ENCODE measurements at places on chromosomes 6 and 20.

GRCh38 chr6:47112317-47112716 lies 70.2 kb upstream of the ADGRF1 start:
- no peak for DNase-seq

DNA sequence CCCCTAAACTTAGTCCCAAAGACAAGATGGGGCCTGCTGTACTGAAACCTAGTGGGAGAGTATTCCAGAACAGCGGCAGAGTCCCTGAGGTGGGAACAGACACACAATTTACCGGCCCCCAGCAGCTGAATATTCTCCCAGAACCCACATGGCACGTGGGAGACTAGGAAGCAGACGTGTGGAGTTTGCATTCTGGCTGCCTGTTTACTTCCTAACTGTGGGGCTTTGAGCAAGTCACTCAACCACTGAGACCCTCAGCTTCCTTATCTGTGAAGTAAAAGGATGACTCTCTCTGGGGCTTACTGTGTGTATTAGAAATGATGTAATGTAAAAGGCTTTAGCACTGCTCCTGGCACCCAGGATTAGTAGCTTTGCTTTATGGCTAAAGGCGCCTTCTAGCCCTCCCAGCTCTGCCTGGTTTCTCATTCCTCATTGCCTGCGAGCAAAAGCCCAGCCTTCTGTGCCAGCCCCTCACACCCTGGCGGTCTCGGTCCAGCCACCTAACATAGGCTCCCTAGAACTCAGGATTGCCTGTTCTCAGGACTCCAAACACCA lies 353.1 kb downstream of the CDC5L start:
- DNase-seq, result no peak

DNA sequence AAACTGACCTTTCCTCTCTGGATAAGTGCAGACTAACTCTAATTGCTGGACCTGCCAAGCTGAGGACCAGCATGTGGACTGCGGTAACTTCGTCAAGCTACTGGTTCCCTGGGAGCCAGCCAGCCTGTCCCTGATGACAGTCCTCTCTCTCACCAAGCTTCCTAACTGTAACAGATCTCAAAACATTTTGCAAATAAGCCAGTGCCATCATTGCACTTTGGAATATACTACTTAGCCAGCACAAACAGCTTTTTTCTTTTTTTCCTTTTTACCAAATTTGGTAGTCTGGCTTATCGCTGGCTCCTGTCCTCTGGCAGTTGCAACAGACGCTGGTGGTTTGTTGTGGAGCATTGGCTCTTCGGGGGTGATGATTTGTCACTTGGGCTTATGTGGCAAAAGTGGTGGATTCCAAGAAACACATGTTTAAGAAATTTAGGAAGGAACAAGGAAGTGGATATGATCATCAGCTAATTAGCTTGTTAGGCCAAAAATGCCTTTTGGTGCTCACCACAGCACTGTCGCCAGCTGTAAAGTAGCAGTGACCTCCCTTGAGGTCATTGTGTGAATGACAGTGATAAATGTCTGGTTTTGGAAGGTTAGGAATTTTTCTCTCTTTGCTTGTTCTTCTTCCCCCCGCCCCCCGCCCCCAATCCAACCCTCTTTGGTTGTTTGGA lies 171.7 kb downstream of the CLIC5 start:
- no peak for DNase-seq

- DNase-seq, result no peak
These were observed 128.8 kb upstream of the DTNBP1 start for GRCh38 chr6:15791448-15792181.

- no peak for DNase-seq
These were observed 50.7 kb downstream of the OPN5 start for GRCh38 chr6:47832386-47833100.

DNA sequence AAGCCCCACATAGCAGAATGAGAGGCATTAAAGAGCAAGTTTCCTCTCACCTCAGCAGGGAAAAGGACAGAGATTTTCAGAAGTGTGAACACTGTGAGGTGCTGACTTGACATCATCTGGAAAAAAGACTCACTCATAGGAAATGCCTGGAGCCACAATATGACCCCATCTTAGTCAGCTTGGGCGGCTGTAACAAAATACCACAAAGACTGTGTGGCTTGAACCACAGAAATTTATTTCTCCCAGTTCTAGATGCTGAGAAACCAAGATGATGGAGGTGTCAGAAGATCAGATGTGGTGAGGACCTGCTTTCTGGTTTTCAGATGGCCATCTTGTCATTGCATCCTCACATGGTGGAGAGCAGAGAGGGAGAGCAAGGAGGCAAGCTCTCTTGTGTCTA lies 253.1 kb downstream of the ADGB start:
- DNase-seq, result no peak

DNA sequence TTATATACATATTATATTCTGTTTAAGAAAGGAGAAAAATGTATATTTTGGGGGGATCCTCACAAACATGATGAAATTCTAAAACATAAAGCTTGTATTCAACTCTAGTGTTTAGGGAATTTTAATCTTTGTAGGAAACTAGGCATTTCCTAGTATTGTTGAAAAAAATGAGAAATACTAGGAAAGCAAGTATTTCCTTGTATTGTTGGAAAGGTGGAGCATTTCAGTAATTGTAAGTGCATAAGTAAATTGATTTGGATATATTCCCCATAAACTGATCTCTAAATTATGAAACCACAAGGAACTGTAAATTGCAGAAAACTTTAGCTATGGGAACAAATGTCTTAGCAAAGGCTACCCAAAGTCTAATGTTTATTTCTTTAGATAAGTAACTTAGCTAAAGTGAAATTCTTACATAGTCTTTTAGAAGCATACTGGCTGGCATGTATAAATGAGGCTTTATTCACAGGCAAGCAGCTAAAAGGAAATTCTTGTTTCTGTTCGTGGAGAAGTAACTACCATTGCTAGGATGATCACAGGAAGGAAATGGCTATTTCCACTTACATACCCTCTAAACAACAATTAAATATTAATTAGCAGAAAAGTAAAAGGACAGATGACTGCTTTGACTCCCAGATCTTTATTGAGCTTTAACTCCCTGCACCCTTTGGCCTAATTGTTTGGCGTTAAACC lies 19.9 kb upstream of the NRN1 start:
- no peak for DNase-seq

DNA sequence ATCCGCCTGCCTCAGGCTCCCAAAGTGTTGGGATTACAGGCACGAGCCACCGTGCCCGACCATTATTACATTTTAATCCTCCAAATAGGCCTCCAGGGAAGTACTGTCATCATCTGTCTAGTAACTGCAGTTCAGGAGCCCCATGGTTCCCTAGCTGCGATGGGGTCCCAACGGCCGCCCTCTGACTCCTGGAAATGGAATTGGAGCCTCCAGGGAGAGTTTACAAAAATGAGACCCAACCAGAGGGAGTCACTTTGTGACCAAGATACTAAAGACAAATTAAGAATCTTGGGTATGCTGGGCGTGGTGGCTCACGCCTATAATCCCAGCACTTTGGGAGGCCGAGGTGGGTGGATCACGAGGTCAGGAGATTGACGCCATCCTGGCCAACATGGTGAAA lies 36.7 kb downstream of the TFAP2C start:
- no peak for DNase-seq

DNA sequence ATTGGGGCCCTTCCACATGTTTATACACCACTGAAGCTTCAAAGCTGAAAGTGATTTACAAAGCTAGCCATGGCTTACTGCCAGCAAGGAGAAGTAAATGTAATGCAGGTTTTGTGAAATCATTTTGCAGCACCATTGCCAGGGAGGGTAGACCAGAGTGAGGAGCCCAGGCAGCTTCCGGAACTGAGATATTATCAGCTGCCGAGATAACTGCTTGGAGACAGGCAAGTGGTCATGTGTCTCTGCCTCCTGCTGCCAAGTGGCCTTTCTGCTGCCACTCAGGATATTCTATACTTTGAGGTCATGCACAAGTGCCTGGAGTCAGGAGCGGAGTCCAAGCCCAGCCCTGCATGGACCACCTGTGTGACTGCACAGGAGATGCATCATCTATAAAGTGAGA lies 160.2 kb downstream of the SYNDIG1 start:
- DNase-seq, result no peak

DNA sequence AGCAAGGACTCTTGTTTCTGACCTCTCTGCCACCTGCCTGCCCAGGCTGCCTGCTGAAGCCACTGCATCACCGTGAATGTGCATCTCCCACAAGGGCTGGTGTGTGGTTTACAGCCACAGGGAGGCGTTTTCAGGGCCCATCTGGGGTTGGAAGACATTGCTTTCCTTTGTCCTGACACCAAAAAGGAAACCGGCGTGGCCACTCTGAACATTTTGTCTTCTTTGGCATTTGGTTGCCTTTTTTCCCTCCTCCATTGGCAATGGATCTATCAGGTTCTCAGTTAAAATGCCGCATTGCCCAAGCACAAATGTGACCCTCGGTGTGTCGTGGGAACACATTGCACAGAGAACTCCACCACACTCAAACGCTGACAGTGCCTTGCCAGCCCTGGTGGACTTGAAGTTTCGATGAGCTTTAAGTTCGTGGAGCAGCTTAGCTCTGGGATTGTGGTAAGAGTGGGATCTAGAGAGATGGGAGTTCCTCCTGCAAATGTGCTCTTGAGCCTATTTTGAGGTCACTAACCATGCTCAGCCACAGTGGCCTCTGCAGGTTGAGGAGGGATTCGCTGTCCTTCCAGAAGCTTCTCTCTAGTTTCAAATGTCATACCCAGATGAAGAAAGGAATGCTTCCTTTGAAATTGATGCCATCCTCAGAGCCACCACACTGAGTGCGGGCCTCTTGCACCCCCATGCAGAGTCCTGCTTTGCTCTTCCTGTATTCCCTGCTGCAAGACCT lies 14.8 kb upstream of the PCK1 start:
- DNase-seq, result no peak

DNA sequence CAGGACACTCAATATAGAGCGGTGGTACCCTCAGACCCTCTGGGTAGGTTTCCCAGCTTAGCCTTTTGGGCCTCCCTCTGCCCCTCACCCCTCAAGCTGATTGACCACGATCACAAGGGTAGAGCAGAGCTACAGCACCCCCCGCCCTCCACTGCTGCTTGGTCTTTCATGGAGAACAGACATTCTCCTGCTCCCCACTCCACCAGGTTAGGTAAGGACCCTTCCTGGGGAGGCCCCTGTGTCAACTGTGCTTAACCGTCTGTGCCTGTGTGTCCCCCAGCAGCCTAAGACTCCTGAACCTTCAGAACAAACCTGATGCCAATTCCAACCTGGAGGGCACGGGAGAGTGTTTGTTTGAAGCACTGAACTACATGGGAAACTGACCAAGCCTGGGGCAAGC lies 11.8 kb downstream of the MYH7B start:
- DNase-seq, result no peak

DNA sequence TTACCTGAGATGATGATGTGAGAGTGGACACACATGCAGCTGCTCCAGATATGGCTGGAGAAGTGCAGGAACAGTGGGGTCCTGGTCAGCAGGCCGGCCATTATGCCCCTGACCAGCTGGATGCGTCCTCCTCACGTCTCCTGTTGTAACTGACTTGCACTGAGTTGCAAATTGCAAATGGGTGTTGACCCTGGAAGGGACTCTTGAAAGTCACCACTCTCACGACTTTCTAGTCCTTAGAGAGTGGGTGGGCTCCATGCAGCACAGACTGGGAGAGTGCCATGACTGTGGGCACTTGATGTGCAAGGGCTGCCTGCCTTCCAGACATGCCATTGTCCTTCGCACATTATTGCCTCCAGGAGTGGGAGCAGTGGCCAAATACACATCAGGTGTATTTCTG lies 10.8 kb downstream of the FAM83D start:
- no peak for DNase-seq

DNA sequence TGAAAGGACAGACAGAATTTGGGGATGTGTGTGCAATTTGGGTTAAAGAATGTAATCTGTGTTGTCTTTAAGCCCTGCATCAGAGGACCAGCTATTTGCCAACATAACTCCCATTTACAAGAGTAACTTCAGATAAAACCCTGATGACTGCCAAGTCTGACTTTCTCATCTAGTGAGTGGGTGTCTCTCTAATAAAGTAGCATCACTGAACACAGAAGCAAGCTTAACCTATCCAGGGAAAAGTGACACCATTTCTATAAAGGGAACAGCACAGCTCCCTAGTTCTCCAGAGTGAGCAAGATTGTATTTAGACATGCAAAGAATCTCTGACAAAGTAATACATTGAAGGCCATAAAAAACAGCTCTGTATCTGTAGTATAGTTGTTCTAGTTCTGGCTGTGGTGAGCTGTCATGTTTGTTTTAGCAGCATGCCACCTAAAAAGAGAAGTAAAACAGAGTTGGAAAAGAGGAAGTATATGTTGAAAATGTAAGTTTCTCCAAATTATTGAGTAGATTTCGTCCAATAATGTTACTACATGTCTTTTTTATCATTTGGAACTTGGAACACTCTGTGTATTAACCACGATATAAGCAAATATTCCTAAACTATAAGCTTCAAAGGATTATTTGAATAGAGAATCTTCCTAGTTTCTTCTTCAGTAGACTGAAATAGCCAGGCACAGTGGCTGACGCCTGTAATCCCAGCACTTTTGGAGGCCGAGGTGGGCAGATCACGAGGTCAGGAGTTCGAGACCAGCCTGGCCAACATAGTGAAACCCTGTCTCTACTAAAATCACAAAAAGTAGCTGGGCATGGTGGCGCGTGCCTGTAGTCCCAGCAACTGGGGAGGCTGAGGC lies 8.8 kb upstream of the PIM1 start:
- DNase-seq, result no peak

GRCh38 chr20:54043076-54043967 lies 27.1 kb downstream of the BCAS1 start:
- no peak for DNase-seq

DNA sequence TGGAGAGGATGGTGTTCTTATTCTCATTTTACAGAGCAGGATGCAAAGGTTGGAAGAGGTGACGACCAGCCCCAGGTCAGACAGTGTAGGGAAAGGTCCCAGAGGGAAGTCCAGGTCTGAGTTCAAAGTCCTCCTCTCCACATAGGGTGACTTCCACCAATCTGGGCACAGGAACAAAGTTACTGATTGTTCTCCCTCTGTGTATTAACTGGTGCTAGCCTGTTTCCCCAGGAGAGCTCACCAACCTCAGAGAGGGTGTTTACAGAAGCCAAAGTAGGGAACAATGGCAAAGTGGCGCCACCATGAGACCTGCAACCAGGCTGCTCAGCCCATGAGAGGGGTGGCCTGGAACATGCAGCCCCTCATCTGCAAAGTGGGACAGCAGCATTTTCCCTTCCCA lies 16.8 kb upstream of the SIRPB1 start:
- no peak for DNase-seq

GRCh38 chr20:16552015-16552414 lies 21.2 kb downstream of the KIF16B start:
- DNase-seq, result no peak

DNA sequence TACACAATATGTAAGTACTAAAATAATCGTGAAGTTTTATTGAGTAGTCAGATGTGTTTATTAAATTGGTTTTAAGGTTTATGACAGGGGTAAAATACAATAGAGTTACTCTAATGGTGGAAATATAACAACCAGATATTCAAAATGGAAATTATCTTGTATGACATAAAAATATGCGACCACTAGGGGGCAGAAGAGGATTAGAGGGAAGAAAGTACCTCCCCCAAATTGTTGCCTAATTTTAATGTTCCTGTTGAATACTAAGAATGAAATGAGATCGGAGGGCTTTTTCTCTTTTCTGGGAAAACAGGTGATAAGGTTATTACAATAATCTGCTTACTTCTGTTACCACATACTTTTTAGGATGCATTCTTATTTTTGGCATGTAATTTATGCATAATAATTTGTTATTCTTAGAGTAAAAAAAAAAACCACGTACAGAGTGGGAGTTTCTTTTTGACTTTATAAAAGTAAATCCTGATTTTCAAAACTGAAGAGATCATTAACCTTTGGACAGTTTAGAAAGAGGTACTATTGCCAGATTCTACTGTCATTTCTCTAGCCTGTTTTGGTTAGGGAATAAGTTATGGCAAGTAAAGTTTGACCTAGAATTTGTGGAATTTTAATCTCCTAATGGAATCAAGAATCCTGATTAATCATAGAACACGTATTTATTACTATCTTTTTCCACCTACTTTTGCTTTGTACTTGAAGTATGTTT lies 159.2 kb downstream of the CD109 start:
- DNase-seq, result no peak

Data from NCI-H510A (cell line).